ENCODE measurements at places on chromosomes 5 and 9.

DNA sequence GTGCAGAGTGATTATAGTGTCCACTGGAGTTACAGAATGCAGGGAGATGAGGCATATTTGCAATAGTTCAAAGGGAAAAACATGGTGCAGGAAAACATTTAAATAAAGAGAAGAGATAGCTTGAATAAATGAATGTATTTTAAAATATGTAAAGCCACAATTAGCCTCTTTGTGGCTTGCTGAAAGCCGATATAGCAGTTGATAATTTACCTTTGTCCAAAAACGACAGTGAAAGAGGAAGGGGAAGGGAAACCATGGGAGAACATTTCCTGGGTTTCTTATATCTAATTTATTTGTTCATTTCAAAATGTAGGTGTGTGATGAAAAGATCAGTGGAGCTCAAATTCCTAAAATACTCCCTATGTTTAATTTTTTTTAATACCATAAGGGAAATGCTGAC, 156.1 kb downstream of the DENND1A start:
- DNase-seq: no peak

DNA sequence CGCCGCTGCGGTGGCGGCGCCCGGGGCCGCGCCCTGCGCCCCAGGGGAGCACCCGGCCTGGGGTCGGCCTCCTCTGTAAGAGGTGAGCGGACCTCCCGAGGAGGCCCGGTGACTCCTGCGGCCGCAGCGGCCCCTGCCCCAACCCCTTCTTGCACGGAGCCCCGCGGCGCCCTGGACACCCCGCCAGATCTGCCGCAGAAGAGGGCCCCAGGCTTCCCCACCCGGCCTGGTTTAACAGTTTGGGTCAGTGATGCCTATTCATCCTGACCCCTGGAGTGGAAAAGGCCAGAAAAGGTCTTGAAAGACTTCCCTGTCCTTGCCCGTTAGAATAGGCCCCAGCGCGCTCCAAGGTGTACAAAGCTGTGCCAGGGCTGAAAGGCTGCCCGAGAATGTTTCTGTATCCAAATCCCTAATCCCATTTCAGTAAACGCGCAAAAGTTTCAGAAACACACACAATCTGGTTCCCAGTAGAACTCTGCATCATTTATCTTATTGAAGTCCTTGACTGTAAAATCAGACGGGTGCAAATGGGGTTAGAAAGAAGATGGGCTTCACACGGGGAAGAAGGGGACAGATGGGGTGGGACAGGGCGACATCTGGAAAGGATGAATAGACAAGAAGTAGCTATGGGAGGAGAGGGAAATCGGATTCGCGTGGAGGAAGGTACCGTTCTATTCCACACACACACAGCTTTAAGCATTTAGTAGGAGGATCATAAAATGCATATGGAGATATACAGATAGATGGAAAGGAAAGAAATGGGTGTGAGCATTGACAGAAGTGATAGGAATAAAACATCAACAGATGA, 1.1 kb upstream of the SSBP2 start:
- DNase-seq: peak; percentile 11

DNA sequence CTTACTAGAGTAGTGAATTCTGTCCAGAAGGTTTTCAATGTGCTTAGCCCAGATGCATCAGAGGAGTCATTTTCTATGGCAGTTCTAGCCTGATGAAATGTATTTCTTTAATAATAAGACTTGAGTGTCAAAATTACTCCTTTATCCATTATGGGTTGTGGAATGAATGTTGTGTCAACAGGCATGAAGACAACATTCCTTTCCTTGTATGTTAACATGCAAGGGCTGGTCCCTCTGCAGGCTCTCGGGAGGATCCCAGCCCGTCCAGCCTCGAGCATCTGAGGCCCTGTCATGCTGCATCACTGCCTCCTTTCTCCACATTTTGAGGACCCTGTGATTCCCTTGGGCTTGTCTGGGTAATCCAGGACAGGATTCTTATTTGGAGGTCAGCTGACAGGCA, 42.9 kb upstream of the FAM120AOS start:
- no peak for DNase-seq

DNA sequence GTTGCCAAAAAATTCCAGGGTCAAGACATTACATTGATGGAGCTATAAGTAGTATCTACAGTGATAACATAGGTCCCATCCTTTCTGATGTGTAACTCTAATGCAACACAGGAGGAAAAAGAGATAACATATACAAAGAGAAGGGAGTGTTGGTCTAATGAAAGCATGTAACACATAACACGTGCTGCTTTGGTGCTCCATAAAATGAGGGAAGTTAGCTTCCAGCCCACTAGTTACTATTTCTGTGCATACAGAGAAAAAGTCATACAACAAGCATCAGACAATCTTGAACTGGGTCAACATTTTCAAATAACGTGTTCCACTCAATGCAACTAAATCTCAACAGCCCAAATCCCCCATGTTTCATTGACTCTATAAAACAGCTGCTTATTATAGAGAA, 11.7 kb downstream of the MLLT3 start:
- no peak for DNase-seq

- peak; percentile 49 for DNase-seq
These were observed 592.0 kb upstream of the DMAC1 start for GRCh38 chr9:8391566-8391965.

DNA sequence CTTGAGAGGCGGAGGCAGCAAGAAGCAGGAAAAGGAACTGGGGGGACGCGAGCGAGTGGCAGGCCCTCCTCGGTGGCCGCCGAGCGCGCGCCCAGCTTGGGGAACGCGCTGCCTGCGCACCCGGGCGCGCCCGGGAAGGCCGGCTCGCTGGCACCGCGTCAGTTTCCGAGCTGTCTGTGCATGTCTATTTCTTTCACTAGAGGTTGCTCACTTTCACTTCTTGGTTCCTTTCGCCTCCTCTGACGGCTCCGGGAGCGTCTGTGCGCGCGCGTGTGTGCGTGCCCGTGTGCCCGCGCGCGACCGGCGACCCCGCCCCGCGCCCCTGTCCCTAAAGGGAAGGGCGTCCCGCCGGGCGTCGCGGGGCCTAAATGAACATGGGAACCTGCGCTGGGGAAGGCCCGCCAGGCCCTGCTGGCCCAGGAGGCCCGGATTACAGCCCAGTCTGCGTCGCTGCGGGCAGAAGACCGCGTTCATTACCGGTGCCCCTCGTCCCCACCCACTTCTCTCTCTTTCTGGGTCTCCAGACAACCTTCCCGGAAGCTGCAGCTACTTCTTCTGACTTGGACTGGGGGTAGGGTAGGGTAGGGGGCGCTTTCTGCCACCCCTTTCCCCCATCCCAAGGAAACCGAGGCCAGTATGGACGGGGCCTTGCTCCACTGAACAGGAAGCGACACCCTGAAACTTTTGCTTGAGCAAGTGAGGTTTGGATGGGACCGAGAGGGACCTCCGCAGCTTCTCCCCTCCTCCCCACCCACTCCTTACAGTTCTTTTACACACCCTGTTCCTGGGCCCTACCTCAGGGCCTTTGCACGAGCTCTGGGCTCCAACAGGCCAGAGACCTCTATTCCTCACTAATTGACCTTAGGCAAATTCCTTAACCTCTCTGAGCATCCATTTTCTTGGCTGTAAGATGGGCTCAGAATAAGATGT, 205.8 kb upstream of the IER5L start:
- peak; percentile 66 for DNase-seq

- DNase-seq: peak; percentile 85
These were observed 133.9 kb downstream of the C9orf50 start for GRCh38 chr9:129486756-129487657.
